ENCODE measurements at places on chromosomes 12 and 14.

DNA sequence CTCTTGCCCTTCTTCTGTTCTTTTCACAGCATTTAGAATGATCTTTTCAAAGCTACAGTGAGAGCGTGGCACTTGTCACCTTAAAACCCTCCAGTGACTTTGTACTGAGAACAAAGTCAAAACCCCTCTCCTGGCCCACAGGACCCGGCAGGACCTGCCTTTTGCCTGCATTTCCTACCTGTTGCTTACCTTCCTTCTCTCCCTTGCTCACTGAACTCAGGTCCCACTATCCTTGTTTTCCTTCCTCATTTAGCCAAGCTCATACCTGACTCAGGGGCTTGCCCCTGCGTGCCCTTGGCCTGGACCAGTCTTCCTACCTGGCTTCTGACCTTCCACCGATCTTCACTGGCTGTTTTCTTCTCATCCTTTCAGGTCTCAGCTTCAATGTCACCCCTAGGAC lies 112.3 kb upstream of the PRMT8 start:
- DNase-seq: no peak

DNA sequence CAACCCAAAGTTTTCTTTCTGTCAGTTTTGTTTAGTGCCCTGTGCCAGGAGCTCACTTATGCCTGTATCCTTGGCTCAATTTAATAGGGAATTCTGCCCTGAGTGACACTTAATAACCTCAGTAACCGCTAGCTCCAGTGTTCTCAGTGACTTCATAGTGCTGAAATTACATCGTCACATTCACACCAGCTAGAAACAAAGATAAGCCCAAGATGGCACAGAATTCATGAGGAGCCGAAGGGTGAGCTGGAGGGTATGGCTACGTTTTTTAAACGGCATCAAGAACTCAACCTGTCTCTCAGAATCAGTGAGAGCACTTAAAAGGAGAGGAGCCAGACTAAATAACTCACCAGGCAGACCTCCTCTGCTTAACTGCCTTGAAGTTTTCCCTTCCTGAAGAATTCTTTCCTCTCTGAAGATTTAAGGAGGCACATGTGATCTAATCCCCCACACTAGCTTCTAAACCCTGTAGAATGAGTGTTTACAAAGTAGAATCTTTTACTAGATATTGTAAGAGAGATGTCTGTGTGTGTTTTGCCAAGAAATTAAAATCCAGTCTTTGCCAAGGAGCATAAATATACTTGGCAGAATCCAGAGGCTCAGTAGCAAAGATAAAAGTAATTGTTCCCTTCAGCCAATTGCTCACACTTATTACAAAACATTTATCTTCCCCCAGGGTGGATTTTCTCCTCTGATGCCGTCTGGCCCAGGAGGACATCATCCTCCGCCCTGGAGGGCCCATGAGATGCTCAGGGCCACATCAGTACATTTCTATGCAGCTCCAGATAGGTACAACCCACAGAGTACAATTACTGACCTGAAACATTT lies 37.3 kb downstream of the PTGER2 start:
- DNase-seq: peak; percentile 29

DNA sequence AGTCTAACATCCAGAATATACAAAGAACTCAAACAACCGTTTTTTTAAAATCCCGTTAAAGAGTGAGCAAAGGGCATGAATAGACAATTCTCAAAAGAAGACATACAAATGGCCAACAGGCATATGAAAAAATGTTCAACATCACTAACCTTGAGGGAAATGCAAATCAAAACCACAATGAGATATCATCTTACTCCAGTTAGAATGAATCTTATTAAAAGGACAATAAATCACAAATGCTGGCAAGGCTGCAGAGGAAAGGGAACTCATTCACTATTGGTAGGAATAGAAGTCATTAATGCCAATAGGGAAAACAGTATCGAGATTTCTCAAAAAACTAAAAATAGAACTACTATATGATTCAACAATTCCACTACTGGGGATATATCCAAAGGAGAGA lies 520.1 kb downstream of the RMST start:
- DNase-seq: no peak

GRCh38 chr12:63915105-63915800 lies 70.8 kb downstream of the SRGAP1 start:
- DNase-seq: no peak

GRCh38 chr12:110531741-110532333 lies 29.7 kb downstream of the RAD9B start:
- peak; percentile 59 for DNase-seq

DNA sequence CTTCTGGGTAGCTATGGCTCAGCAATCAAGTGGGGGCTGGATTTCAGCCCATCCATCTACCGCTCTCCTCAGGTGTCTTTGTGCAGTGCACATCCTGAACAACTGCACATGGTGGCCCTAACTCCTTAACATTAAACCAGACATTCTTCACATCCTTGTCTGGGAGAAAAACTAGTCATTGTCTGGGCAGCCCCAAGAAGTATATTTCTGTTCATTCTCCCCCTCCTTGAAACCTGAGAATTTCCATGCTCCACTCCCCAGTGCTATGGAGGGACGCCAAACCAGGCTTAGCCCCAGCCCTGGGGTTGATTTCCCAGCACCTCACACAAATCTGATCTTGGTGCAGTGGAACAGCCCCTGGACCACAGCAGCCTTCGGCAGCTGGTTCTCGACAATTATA lies 13.4 kb downstream of the MYL2 start:
- DNase-seq: no peak

DNA sequence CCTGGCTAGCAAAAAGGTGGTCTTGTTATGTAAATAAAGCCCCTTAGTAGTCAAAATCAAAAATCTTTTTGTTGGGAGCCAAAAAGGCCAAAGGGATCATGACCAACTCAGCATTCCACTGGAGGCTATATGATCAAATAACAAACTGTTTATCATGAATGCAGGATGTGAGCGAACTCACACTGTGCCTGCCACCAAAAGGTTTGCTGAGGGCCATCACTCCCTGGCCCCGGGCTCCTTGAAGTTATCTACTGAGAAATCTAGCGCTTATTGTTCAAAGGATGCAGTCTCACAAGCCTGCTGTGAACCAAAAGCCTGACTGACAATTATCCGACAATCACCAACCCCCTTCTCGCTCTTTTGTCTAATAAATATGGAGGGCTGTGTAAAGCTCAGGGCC lies 107.2 kb upstream of the DDHD1 start:
- no peak for DNase-seq

GRCh38 chr14:103003850-103004249 lies 53.5 kb downstream of the CDC42BPB start:
- no peak for DNase-seq

DNA sequence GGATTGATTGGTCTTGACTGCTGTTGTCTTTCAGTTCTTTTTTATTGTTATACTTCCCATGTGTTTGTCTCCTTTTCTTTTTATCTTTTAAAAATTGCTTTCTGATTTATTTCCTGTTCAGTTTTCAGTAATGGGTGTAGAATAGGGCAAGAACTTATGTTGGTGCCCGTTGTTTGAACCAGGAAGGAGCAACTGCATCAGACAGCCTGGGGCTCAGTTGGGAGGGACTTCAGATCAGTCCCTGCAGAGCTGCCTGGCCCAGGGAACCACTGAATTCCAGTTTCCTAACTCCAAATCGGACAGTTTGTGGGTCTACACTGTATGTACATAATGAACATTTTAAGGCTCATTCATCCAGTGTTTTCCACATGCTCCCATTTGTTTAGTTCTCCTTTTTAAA lies 64.9 kb downstream of the FBXO34 start:
- DNase-seq: no peak

DNA sequence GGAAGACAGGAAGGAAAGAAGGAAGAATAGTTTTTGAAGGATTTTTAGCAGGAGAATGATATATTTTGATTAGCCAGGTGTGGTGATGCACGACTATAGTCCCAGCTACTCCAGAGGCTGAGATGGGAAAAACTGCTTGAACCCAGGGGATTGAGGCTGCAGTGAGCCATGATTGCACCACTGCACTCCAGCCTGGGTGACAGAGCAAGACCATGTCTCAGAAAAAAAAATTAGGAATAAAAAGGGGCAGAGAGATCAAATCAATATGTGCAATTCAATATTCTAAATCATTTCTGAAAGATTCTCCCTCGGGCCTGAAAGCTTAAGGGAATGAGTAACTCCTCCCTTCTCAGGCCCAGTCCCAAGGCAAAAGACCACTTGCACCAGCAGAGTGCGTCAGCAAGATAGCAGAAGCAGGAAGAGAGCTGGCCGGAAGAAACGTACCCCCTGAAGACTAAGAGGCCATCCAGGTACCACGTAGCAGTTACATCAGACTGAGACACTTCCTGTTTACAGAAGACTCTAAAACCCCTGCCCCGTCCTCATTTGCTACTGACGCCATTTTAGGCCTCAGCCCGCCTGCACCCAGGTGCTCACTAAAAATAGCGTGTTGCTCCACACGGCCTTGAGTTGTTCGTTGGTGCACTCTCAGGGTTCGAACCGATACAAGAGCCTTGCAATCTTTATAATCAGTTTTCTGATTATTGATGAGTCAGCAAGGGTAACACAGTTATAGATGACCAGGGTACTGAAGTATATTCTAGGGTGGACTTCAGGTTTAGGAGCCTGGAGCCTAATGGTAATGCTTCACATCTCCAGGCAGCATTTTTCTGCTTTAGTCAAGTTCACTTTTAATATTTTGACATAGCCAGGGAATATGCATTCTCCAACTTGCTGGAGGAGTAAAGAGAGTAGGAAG lies 57.7 kb upstream of the CSRP2 start:
- DNase-seq: no peak

- DNase-seq: no peak
Measured at GRCh38 chr12:11578461-11578993, 70.9 kb upstream of the ETV6 start.

DNA sequence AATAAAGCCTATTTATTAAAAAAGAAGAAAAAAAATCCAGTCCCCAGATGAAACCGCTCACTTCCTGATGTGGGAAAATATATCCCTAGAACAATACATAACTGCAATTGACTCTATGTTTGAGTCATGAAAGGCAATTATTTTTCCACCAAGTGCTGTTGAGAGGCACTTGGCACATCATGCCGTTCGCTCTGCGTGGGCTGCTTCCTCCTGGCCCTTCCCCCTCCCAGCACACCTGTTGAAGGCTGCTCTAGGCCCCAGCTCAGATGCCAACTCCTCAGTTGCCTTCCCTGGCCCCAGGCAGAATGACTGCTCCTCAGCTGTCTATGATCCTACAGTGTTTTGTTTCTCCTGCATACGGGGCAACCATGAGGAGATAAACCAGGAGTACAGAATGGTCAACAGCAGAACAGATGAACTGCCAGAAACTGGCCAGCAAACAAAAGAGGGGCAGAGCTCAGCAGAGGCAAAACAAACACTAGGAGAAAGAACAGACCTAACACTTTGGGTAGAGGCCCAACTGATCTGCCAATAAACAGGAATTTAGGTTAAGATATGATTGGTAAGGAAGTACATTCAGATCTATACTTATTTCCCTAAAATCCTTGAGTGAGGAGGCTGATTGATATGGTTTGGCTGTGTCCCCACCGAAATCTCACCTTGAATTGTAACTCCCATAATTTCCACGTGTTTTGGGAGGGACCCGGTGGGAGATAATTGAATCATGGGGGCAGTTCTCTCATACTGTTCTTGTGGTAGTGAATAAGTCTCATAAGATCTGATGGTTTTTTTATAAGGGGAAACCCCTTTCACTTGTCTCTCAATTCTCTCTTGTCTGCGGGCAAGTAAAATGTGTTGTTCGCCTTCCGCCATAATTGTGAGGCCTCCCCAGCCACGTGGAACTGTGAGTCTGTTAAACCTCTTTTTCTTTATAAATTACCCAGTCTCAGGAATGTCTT lies 58.6 kb downstream of the SLC38A1 start:
- peak; percentile 94 for DNase-seq

DNA sequence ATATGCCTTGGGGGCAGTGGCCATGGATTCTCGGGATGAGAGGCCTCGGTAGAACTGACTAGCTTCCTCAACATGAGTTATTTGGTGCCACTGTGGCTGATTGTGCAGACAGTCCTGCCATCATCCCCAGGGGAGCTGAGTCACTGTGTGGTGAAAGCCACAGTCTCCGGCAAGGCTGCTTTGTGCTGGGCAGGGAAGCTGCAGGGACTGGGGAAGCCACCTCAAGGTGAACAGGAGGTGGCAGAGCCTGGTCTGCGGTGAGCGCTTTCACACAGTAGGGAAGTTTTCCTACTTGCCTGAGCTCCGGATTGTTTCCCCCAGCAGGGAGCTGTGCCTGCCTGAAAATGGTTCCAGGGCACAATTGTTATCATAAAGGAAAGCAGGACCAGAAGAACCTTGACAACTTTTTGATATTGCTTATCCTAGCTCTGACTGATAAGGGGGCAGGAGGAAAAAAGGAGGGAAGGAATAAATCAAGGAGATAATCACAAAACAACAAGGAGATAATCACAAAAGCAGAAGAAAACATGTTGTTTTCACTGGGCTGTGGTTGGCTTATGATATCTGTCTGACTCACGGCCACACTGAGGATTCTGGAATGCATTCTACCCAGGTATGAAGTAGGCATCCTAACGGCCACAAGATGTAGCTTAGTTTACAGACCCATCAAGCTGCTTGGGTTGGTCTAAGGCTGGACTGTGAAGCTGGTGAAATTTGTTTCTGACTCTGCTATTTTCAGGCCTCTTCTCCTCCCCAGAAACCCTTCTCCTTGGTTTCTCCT lies 32.2 kb upstream of the GNG2 start:
- no peak for DNase-seq

GRCh38 chr14:59425322-59425935 lies 39.8 kb downstream of the GPR135 start:
- no peak for DNase-seq

GRCh38 chr12:107736914-107737313 lies 24.0 kb downstream of the PRDM4 start:
- no peak for DNase-seq

- no peak for DNase-seq
Measured at GRCh38 chr12:46244273-46244915, 24.4 kb downstream of the SLC38A1 start.

DNA sequence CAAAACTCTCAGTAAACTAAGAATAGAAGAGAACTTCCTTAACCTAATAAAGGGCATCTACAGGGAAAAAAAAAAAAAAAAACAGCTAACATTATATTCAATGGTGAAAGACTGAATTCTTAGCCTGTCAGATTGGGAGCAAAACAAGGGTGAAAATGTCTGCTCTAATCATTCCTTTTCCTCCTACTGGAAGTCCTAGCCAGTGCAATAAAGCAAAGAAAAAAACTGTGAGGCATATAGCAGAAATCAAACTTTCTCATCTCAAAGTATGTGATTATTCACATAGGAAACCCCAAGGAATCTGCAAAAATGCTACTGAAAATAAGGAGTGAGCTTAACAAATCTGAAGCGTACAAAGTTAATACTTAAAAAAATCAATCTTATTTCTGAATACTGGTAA lies 170.7 kb downstream of the NUAK1 start:
- no peak for DNase-seq

DNA sequence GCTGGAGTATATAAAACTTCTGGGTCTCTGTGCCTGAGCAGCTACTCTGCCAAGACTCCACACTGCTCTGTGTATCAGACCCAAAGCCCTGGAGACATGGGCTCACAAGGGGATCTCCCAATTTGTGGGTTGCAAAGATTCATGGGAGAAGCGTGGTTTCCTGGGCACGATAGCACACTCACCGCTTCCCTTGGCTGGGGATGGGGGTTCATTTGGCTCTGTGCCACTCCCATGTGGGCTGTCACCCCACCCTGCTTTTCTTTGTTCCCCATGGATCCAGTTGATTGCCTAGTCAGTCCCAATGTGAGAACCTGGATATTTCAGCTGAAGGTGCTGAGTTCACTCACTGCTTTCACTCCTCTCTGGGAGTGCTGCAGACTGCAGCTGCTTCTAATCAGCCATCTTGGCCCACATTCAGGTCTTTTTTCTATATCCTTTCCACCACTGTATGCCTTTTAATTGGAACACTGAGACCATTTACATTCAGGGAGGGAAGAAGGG lies 40.0 kb upstream of the PCNX4 start:
- no peak for DNase-seq

All from DMS79 treated with DMSO at 0.1 percent for 48 hours (cell line).